Breast epithelium (tissue), 4 donors: ENCODE measurements at places on chromosomes 7 and 10. TPM values are rescaled to one million over a fixed set of nuclear protein-coding genes. Genes with fewer than 3 reads are reported as not detected.

- DNase-seq: no peak
Observed at GRCh38 chr10:3126249-3126648, 46.3 kb downstream of the PITRM1 start.

MLXIPL gene
- total RNA-seq: 21.3 TPM

DNA sequence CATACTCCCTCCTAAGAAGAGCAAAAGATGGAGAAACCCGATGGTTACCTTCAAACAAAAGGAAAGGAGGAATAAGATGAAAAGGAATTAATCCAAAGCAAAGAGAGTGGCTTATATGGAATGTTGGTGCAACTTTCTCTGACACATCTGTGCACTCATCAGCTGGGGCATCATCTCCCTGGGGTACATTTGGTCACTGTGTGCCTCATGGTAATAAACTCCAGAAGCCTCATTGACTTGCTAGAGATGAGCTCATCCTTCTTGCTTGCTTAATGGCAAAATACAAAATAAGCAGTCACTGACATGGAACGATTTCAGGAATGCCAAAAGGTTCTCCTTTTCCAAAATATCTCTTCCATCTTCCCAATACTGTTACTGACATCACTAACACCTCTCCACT is 22.5 kb downstream of the CAV1 start:
- no peak for DNase-seq

- no peak for DNase-seq
Observed at GRCh38 chr10:91590142-91590903, 42.5 kb downstream of the PPP1R3C start.

DNA sequence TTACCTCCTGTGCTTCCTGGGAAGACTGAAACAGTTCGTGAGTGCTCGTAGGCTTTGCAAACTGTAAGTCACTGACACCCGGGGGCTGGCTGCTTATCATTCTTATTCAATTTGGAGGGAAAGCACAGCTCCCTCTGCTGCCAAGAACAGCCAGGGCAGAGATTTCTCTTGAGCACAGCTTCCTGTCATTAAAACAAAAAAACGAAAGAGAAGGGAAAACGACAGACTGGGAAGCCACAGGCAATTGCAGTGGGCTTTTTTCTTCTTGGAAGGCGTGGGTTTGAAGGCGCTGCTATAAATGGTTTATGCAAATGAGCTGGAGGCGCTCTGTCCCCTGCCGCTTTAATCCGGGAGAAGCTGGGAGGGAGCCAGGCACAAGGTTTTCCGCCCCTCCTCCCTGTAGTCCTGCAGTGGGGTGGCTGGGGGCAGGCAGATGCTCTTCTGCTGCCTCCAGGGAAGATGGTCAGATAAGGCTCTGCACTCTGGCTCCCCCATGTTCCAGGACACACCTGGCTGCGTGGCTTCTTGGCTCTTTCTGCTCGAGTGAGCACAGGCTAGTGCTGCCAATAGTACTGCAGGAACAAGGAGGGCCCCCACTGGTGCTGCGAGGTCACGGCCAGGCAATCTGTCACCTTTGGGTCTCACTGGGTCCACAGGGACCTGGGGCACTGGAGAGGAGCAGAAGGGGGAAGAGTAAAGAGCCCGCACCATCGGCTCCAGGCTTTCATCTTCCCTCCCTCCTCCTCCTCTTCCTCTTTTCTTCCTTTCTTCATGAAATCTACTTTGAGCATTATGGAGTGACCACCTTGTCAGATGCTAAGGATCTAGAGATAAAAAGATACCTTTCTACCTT is 49.5 kb downstream of the NEURL1 start:
- DNase-seq: no peak

- no peak for DNase-seq
Observed at GRCh38 chr10:130725474-130725970, 586.0 kb downstream of the TCERG1L start.

CALML3 gene
- 3.6 TPM for total RNA-seq

BAIAP2L1 gene
- 8.5 TPM for total RNA-seq

APBB1IP gene
- 3.5 TPM for total RNA-seq

GRCh38 chr7:107850216-107850615 is 40.8 kb upstream of the DLD start:
- no peak for DNase-seq

GRCh38 chr7:131011976-131012375 is 278.0 kb upstream of the KLF14 start:
- no peak for DNase-seq

CDHR3 gene
- total RNA-seq: 8.8 TPM

SPAM1 gene
- total RNA-seq: not detected

- DNase-seq: no peak
Observed at GRCh38 chr10:91103384-91104192, 116.9 kb upstream of the PCGF5 start.

RNLS gene
- total RNA-seq: 32.1 TPM

DNA sequence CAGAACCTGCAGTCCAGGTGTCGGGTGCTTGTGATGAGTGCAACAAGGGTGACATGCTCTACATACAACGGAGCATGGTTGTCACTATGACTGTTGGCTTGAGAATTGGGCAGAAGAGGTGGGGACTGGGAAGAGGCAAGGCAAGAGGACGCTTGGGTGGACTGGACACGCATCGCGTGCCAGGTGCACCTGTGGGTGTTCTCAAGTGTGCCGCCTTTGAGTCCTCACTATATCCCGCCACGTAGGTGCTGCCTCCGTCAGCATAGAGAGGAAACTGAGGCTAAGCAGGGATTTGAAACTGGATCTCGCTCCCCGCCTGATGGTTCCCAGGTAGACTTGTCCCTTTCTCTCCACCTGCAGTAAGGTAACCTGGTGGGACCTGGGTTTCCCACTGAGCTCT is 27.2 kb downstream of the CDH23 start:
- DNase-seq: no peak

DNA sequence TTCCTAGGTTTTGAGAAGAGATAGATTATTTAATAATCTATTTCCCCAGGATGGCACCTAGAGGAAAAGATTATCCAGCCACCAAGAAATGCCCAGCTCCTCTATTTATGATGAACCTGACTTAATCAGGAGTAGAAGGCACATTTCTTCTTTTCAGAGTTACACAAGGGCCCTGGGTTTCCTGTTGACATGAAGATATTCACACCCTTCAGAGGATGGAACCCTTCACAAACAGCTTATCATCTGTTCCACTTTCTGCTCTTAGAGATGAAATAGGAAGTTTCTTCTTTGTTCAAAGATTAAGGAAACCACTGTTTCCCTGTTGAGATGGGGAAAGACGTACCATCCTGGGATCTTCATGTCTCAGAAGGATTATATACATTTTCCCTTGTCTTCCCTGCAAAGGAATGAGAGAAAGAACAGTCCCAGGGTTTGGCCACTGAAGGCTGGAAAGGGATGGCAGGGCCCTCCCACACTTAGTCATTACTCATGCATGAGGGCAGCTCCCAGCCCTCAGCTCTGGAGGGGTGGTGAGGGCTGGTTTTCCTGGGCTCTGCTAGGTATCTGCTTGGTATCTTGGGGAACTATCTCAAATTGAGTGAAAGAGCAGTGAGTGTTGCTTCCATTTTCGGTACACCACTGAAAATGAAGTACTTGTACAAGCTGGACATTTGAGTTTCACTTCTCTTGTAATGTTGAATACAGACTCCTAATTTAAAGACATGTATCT is 64.0 kb downstream of the MTPAP start:
- no peak for DNase-seq
